ENCODE measurements at places on chromosomes 5 and 9. TPM values are rescaled to one million over a fixed set of nuclear protein-coding genes. Genes with fewer than 3 reads are reported as not detected.

BBLN gene
- 22.9 TPM for polyA plus RNA-seq

ITK gene
- polyA plus RNA-seq = 0.49 TPM

DNA sequence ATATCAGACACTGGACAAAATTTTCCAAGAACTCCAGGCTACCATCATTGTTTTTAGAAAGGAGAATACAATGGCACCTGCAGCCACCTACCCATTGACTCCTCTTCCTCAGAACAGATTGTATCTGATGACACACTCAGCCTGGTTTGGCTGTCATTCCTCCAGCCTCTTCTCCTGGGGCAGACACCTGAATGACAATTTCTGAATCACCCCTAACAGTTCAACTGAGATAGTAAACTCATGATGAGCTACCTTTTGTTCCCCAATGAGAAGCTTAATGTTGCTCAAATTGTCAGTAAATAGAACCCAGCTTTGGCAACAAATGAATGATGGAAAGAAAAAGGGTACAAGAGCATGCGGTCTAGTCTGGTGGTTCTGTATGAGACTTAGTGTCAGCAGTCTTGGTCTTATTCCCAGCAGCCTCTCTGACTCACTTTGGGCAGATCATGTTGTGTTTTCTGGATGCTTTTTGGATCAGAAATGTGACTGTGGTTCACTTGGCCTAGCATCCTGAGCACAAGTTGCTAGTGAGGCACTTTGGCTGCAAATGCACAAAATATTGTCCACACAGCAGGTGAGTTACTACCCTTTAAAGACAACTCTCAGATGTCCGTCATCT is 78.3 kb downstream of the MAMDC2 start:
- DNase-seq = no peak

DNA sequence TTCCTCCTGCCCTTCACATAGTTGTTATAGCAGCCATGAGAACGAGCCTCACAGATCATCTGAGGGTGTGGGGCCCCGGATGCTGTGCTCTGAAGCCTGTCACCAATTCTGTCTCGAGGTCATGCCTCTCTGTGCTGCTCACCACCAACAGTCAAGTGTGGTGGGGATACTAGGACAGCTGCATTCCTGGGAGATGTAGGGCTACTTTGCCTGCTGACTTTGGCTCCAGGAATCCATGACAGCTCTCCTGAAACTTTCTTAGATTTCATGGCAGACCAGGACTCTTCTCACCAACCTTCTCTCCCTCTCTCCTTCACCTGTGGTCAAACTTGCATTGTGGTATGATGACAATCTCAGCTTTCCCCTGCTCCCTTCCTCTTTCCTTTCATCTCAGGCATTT is 395.9 kb downstream of the PSAT1 start:
- no peak for DNase-seq

GRCh38 chr5:169162407-169162806 is 138.5 kb downstream of the SLIT3 start:
- no peak for DNase-seq

DNA sequence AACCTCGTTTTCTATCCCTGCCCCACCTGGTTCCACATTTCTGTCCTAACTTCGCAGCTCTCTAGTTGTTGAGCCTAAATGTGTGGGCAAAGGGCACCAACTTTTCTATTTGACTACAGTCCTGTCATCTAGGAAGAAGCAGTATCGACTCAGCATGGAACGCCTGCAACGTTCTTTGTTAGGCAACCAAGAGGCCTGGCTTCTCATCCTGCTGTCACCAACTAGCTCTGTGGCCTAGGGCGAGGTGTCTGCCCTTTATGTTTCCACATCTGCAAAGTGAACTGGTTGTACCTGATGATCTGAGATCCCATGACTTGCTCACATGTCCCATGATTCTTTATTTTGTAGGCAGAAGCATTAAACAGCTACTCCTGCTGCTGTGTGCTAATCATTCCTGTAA is 248.9 kb downstream of the ADAMTSL1 start:
- DNase-seq = no peak

- DNase-seq = no peak
These were observed 16.5 kb upstream of the CXXC5 start for GRCh38 chr5:139631520-139632165.

DNA sequence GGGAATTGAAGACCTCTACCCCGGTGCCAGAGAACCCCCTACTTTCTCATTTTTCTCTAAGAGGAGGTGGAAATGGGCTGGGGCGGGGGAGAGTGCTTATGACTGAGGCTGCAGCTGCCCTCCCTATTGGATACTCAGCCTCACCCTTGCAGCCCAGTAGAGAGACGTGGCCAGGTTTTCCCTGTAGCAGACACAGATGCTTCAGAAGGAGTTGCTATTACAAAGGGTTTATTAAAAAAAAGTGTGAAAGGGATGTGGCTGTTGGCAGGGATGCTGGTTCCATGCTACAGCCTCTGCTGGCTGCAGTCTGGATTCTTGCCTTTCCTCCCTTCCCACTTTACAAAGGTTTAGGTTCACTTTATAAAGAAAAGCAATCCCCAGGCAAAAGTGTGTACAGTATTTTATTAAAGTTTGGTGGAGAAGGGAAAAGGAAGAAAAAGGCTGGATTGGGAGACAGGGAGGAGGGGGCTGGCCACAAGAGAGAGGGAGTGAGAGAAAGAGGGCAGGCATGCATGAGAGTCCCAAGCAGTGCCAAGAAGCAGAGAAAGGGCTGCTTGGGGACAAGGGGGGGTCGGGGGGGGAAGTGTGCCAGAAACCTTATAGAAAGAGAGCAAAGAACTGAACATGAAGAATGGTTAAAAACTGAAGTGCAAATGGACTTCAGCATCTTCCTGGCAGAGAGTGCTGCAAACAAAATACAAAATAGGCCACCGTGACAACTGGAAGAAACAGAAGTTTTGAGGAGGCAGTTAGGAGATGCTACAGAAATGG is 29.5 kb upstream of the NFIB start:
- peak; percentile 87 for DNase-seq

DNA sequence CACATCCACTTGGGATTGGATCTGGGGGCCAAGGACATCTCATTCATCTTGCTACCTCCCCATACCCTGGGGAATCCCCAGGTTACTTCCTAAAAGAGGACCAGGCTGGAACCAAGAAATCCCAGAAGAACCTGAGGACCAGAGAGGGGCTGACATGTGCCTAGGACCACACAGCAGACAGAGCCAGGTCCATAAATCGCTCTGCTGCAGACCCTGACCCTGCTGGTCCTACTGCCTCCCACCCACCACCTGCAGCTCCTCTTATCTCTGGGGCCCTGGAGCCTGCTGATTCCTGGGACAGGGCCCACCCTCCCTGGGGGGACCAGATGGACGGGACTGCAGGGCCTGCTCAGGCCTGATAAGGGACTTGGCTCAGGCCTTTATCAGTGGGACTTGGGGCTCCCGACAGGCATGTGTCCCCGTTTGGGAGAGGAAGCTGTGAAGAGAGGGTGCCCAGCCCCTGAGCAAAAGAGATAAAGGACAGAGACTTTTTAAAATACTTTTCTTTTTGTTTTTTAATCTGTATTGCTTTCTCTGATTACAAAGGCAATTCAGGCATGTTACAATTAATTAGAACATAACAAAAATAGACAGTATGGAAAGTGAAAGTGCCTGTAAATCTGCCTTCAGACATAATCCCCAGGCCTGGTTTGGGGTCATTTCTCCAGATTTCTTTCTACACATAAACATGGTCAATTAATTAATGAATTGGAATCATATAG is 101.3 kb upstream of the LARP1 start:
- DNase-seq = no peak

- DNase-seq = no peak
These were observed 47.9 kb upstream of the SNAPC3 start for GRCh38 chr9:15374825-15375224.

- DNase-seq = no peak
These were observed 575.0 kb downstream of the CDH12 start for GRCh38 chr5:22278164-22278563.
